Fibroblast of skin of scalp (primary cell): ENCODE measurements at places on chromosomes 3 and 15.
A peak's percentile ranks its signal among the peaks of the same experiment; 100 is the strongest.

DNA sequence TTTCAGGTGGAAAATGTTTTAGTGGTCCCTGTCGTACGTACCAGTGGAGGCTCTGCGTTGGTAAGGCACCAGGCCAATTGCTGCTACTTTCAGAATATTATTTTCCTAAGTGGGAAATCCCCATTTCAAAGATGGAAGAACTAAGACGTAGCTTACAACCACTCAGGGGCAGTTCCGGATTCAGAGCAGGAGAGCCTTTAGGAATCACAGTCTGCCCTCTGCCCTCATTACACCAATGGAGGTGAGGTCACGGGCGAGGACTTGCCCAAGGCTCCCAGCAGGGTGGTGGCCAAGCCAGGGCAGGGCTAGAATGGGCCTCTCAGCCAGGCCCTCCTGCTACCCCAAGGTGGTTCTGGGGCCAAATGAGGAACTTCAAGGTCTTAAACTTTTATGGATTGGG lies 72.6 kb downstream of the RASGRF1 start:
- no peak for DNase-seq

DNA sequence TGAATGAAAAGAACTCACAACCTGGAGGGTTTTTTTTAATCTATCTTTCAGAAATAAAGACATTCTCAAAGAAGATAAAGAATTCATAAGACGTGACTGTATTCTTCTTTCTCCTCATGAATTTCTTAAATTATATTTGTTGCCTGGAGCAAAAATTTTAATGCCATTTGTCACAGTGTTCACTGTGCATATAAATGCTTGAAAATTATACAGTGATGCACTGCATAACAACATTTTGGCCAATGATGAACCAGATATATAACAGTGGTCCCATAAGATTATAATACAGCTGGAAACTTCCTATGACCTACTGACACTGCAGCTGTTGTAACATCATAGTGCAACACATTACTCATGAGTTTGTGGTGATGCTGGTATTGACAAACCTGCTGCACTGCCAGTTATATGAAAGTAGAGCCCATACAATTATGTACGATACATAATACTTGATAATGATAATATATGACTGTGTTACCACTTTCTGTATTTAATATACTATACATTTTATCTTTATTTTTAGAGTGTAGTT lies 67.3 kb downstream of the P2RY1 start:
- DNase-seq = no peak

GRCh38 chr15:64991536-64992135 lies 1.9 kb upstream of the SPG21 start:
- no peak for DNase-seq

DNA sequence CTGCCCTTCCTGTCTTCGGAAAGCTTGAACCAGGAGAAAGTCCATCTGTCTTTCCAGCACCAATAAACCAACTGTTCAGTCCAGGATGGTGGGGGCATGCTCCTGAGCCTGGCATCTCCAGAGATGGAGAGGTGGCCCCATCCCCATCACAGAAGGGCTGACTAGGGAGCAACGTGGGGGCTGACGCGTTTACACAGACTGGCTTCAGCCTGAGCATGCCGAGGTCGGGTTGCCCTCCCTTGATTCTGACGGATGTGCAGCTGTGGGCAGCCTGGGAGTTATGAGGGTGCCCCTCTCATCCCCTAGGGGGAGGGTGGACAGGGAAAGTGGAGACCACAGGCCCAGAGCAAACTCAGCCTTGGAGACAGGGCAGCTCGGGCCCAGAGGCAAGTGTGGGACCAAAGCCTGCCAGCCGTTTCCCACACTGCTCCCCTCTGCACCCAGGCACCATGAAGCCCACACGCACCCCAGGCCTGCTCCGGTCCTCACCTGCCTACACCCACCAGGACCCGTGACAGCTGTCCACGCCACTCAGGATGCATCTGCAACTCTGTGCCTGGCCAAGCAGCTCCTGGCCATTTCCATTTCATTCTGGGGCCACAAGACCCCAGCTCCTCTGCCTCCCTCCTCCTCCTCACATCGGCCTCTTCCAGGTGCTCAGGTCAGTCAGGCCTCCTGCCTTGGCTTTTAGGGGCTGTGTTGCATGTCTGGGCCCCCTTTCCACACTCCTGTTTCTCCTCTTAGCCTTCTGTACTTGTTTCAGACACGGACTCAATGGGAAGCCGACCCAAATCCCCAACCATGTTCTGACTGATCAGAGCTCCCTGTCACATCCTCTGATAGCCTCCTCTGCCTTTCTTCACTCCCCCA lies 48.2 kb upstream of the SLC41A3 start:
- no peak for DNase-seq

DNA sequence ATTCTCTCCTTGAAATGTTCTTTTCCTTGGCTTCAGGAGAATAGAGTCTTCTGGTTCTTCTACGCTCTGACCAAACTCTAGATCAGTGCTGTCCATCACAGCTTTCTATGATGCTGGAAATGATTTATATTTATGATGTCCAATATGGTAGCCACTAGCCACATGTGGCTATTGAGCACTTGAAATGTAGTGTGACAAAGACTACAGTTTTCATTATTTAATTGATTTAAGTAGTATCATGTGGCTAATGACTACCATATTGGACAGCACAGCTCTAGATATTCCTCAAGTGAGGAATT lies 2.9 kb downstream of the LNP1 start:
- DNase-seq = no peak

- peak; percentile 28 for DNase-seq
Measured at GRCh38 chr3:113110267-113110666, 101.1 kb upstream of the BOC start.

DNA sequence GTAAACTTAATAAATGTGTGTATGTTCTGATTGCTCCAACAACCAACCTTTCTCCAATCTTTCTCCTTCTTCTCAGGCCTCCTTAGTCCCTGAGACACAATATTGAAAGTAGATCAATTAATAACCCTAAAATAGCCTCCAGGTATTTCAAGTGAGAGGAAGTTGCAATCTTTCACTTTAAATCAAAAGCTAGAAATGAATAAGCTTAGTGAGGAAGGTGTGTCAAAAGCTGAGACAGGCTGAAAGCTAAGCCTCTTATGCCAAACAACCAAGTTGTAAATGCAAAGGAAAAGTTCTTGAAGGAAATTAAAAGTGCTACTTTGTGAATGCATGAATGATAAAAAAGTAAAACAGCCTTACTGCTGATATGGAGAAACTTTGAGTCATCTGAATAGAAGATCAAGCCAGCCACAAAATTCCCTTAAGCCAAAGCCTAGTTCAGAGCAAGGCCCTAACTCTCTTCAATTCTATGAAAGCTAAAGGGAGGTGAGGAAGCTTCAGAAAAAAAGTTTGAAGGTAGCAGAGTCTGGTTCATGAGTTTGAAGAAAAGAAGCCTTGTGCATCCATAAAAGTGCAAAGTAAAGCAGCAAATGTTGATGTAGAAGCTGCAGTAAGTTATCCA lies 38.6 kb downstream of the CCDC80 start:
- no peak for DNase-seq

- peak; percentile 71 for DNase-seq
Measured at GRCh38 chr3:45054196-45054857, 28.2 kb downstream of the CLEC3B start.

GRCh38 chr3:196541684-196542445 lies 26.5 kb downstream of the WDR53 start:
- DNase-seq = no peak

DNA sequence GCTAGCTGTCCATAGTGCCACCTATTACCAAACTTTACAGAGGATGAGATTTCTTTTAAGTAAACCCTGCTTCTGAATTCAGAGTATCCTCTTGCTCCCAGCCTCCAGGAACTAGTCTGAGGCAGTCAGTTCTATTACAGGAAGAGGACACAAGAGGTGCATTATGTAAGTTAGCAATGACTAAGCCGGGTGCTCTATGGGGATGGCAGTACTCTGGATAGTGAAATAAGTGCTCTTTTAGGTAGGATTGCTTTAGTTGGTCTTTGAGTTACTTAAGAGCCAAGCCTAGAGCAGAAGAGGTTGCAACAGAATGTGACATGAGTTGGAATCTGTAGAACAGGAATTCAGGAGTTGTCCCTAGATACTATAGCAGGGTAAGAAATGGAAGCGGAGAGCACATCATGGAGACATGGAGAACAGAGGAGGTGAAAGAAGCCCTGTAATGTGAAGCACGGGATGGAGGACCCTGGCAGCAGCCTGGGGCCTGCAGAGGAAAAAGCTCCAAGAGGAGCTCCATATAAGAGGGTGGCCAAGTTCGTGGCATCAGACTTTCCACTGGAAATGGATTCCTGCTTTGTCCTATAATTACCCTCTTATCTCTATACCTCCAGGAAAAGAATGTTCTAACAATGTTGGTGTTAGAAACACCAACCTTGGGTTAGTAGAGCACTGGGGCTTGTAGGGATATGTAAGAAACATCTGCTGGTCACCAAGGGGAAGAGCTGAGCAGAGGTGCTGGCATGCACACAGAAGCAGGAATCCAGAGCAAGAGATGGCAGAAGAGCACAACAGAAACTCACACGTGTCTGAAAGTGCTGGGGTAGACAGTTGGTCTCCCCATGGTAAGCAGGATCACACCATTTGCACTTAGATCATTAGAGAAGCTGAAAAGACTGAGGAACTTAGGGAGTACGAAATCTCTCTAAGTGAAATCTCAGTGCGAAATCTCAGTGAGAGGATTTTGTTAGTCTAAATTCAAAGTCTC lies 851.1 kb downstream of the FHIT start:
- DNase-seq = no peak

DNA sequence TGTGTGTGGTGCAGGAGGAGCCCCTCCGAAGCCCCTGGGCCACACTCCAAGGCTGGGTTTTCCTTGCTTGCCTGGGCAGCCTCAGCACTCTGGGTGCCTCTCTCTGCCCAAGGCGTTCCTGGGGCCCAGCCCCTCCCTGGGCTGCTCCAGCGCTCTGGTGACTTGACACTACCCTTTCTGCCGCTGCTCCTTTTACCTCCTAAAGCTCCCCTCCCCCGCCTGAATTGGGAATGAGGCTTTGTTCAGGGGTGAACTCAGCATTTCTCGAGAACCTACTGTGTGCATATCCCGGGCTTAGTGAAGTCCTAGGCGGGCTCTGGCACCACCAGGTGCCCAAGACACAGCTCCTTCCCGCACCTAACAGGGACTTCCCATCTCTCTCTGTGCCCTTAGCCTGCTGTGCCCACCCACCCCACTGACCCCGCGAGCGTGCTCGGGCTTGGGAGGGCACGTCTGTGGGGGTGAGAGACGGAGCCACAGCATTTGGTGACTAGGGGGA lies 1.2 kb upstream of the BAHD1 start:
- no peak for DNase-seq

DNA sequence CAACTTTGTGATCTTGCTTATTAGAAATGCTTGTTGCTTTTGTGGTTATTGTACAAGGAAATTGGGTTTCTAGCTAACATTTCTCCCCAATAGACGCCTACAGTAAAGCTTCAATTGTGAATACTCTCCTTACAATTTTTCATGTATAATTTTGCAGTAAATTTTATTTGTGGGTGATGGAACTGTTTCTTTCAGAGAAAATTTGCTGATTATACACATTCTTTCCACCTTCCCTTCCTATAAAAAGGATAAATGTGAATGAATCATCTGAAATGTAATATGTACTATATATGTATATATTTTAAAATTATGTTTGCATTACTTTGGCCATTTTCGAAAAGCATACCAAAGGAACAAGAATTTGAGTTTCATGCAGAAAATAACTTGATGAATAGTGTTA lies 162.7 kb upstream of the CRBN start:
- DNase-seq = no peak

GRCh38 chr3:64114651-64115050 lies 91.4 kb upstream of the PSMD6 start:
- DNase-seq = no peak
